ENCODE measurements at places on chromosomes 4 and X. TPM values are rescaled to one million over a fixed set of nuclear protein-coding genes. Genes with fewer than 3 reads are reported as not detected.

GRCh38 chrX:9253211-9253610 lies 211.6 kb upstream of the TBL1X start:
- DNase-seq = no peak
- H3K36me3 ChIP-seq = no peaks in the 10 kb centered on the region
- H3K4me3 ChIP-seq = no peak overlapping the region
- no peak overlapping the region for H3K27ac ChIP-seq

DNA sequence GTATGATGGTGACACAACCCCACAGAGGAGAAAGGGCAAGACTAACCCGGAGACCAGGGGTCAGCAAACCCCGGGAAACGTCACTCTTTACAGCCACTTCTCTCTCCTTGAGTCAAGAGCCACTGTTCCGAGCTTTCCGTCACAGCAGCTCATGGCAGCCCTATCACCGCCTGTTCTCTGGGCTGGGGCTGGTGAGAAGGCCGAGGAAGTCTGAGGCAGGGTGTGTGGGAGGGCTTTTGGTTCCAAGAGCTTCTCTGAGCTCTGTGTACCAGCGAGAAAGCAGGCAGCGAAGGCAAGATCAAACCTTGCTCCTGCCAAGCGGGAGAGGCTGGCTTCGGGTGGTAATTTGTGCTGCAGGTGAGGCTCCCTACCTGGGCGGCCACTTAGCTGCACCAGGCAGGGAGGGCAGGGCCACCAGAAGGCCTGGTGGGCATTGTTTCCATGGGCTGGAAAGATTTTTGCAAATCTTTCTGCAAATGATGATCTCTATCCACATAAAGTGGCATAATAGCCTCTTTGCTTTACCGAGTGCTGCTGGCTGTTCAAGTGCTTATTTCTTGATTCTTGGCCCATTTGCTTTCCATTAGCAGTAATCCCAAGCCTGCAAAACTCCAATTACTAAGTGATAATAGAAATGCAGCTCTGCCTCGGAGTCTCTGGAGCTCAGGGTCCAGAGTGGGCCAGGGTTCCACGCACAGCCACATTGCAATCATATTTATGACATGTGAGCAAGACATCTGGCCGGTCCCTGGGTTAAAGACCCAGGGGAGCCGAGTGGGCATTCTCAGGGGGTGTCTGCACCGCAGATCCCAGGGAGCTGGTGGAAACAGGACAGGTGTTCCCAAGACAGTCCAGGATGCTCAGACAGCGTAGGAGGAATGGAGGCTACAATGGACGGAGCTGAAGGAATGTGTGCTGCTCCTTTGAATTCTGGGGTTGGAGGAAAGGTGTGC lies 41.5 kb downstream of the DCTD start:
- no peak overlapping the region for H3K27ac ChIP-seq
- no peaks in the 10 kb centered on the region for H3K27me3 ChIP-seq
- DNase-seq = no peak
- no peaks in the 10 kb centered on the region for H3K36me3 ChIP-seq
- H3K4me1 ChIP-seq = no peaks in the 10 kb centered on the region

Gene BEND2
- total RNA-seq = not detected

Gene CYTL1
- 11.5 TPM for total RNA-seq

Gene AKAP4
- not detected for total RNA-seq

GRCh38 chr4:40656201-40656863 lies 26.7 kb upstream of the RBM47 start:
- no peaks in the 10 kb centered on the region for H3K27me3 ChIP-seq
- no peaks in the 10 kb centered on the region for H3K36me3 ChIP-seq
- no peaks in the 10 kb centered on the region for H3K4me1 ChIP-seq
- no peak overlapping the region for H3K4me3 ChIP-seq
- H3K27ac ChIP-seq = no peak overlapping the region
- DNase-seq = no peak

GRCh38 chrX:31652650-31653049 lies 580.8 kb upstream of the FTHL17 start:
- H3K4me3 ChIP-seq = no peak overlapping the region
- H3K27ac ChIP-seq = no peak overlapping the region
- DNase-seq = no peak
- H3K36me3 ChIP-seq = no peaks in the 10 kb centered on the region

DNA sequence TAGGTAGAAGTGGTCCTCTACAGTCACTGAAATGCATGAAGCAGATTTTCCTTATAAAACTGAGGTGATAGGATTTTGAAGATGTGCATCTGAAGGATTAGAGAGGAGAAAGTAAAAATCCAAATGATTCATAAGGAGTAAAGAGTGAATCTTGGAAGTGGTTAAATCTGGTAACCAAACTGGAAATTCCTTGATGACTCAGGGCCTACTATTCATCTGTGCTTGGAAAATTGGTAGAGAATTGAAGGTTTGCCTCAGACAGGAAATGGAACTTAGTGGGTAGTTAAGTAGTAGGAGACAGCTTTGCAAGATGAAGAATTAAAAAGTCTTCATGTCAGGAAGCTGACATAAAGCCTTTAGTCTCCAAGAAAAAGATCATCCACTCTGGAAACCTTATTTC lies 368.9 kb upstream of the CTSO start:
- no peak for DNase-seq
- H3K27me3 ChIP-seq = no peaks in the 10 kb centered on the region
- no peaks in the 10 kb centered on the region for H3K36me3 ChIP-seq

- H3K27me3 ChIP-seq = no peaks in the 10 kb centered on the region
- no peaks in the 10 kb centered on the region for H3K4me1 ChIP-seq
- no peaks in the 10 kb centered on the region for H3K36me3 ChIP-seq
- no peak overlapping the region for H3K27ac ChIP-seq
Measured at GRCh38 chrX:153245288-153245731, 66.2 kb downstream of the MAGEA1 start.

GRCh38 chr4:100742045-100742444 lies 224.2 kb upstream of the EMCN start:
- H3K4me1 ChIP-seq = no peaks in the 10 kb centered on the region
- no peaks in the 10 kb centered on the region for H3K36me3 ChIP-seq
- no peak for DNase-seq
- no peaks in the 10 kb centered on the region for H3K27me3 ChIP-seq
- no peak overlapping the region for H3K27ac ChIP-seq
- no peak overlapping the region for H3K4me3 ChIP-seq

Gene TMEM164
- total RNA-seq = 84.6 TPM

DNA sequence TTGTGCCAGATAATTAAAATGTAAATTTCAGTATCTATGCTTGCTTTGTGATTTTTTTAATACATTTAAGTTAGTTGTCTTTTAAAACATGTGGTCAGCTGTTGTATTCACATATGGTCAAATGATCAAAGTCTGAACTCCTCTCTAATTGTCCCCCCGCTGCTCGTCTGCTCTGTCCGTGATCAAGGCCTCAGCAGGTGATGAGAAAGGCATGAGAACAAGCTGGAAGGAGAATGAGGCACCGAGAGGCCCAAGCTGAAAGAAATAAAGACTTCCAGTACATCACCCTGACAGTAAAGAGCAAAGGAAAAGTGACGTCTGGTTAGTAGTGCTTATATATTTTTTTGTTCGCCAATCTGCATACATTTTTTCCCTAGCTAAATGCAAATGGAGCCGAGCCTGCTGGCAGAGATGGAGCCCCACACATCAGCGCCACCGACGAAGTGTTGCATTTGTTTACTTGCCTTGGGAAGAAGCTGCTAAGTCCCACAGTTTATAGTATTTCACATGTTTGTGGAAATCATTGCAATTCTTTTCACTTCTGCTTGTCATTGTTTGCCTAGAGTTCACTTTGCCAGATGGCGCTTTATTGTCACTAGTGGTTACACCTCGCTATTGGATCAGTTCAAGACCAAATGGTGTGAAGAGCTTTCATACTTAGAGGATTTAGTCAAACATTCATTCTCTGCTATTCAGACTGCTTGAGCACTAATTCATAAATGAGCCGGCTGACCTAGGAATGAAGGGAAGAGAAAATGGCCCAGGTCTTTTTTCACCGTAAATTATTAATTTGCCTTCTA lies 181.5 kb downstream of the ZIC3 start:
- no peaks in the 10 kb centered on the region for H3K4me1 ChIP-seq
- H3K27ac ChIP-seq = no peak overlapping the region

- no peaks in the 10 kb centered on the region for H3K36me3 ChIP-seq
- H3K4me1 ChIP-seq = no peaks in the 10 kb centered on the region
- no peak overlapping the region for H3K4me3 ChIP-seq
Measured at GRCh38 chr4:42330002-42330592, 67.2 kb upstream of the SHISA3 start.

- no peak for DNase-seq
- no peak overlapping the region for H3K27ac ChIP-seq
- no peaks in the 10 kb centered on the region for H3K27me3 ChIP-seq
- H3K36me3 ChIP-seq = no peaks in the 10 kb centered on the region
- no peaks in the 10 kb centered on the region for H3K4me1 ChIP-seq
Measured at GRCh38 chrX:70039758-70040157, 10.0 kb downstream of the AWAT2 start.

DNA sequence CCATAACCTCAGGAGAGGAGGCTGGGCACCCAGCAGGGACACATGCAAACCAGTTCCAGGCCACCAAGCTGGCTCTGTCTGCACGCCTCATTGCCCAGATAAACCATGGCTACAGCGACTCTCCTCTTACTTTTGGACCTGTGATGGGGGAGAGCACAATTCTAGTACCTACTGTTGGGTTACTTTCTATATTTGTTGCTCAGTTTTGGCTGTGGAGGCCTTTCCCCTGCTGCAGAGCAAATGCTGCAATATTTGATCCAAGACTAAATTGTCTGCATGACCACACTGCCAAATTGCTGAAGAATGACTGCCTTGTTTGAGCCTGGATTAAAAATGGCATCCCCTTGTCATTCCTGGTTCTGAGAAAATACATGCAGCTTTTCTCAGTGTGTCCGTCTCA lies 253.5 kb downstream of the ARHGAP10 start:
- no peak for DNase-seq
- H3K27ac ChIP-seq = no peak overlapping the region
- no peaks in the 10 kb centered on the region for H3K36me3 ChIP-seq
- no peak overlapping the region for H3K4me3 ChIP-seq
- H3K27me3 ChIP-seq = no peaks in the 10 kb centered on the region

Gene PNCK
- 0.72 TPM for total RNA-seq

Gene KIAA1210
- total RNA-seq = not detected

GRCh38 chr4:184568770-184569169 lies 80.5 kb downstream of the CASP3 start:
- H3K4me3 ChIP-seq = no peak overlapping the region
- DNase-seq = no peak
- no peak overlapping the region for H3K27ac ChIP-seq
- H3K27me3 ChIP-seq = no peaks in the 10 kb centered on the region
- H3K36me3 ChIP-seq = no peaks in the 10 kb centered on the region
- H3K4me1 ChIP-seq = no peaks in the 10 kb centered on the region

GRCh38 chr4:40316782-40317635 lies 18.1 kb upstream of the CHRNA9 start:
- H3K4me1 ChIP-seq = peaks cover 6% of the 10 kb centered on the region
- H3K27me3 ChIP-seq = no peaks in the 10 kb centered on the region
- no peak for DNase-seq

Gene RADX
- 2.4 TPM for total RNA-seq

- no peaks in the 10 kb centered on the region for H3K27me3 ChIP-seq
- no peak for DNase-seq
- no peak overlapping the region for H3K4me3 ChIP-seq
- no peaks in the 10 kb centered on the region for H3K36me3 ChIP-seq
- no peaks in the 10 kb centered on the region for H3K4me1 ChIP-seq
Measured at GRCh38 chr4:154073107-154073822, 284.4 kb upstream of the SFRP2 start.

- no peaks in the 10 kb centered on the region for H3K36me3 ChIP-seq
- H3K27me3 ChIP-seq = no peaks in the 10 kb centered on the region
- no peaks in the 10 kb centered on the region for H3K4me1 ChIP-seq
- no peak overlapping the region for H3K4me3 ChIP-seq
- DNase-seq = no peak
Measured at GRCh38 chrX:149013081-149013480, 492.0 kb downstream of the IDS start.

DNA sequence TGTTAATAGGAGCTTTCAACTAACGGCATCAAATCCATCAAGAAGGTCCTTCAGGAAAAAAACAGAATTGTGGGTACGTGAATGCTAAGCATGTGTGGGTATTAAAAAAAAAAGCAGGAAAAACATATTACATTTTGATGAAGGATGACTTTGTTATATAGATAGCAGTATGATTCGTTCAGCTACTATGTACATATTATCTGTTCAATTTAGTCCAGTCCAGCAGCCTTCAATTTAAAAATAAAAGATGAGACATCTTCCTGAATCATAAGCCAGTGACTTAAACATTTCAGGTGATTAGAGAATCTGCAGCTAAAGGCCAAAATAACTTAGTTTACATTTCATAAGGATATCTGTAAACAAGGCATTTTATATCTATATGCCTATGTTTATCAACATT lies 63.4 kb downstream of the LCORL start:
- H3K4me3 ChIP-seq = no peak overlapping the region
- H3K36me3 ChIP-seq = no peaks in the 10 kb centered on the region
- no peak for DNase-seq
- no peaks in the 10 kb centered on the region for H3K27me3 ChIP-seq
- H3K27ac ChIP-seq = no peak overlapping the region
- no peaks in the 10 kb centered on the region for H3K4me1 ChIP-seq

Gene ATRX
- 83.4 TPM for total RNA-seq

GRCh38 chr4:98784947-98785706 lies 126.7 kb upstream of the TSPAN5 start:
- H3K4me3 ChIP-seq = no peak overlapping the region
- DNase-seq = no peak
- no peak overlapping the region for H3K27ac ChIP-seq
- H3K4me1 ChIP-seq = no peaks in the 10 kb centered on the region
- H3K36me3 ChIP-seq = no peaks in the 10 kb centered on the region

Gene PLS3
- 212 TPM for total RNA-seq

DNA sequence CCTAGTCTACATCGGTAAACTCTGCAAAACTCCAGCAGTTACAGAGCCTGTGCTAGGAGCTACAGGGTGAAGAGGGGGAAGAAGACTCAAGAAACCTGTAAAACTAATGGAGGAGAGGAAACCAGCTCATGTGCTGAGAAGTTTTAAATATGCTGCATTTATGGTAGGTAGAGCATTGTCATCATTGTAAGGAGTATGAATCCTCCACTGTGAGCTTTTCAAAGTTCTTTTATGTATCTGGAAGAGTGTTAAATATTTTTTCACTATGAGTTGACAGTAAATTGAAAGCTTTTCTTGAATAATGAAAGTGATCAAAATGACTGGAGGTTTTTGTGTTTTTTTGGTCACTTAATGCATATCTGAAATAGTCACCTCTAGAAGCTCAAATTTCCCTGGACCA lies 46.2 kb downstream of the SEPTIN11 start:
- no peak for DNase-seq
- no peak overlapping the region for H3K27ac ChIP-seq
- H3K27me3 ChIP-seq = no peaks in the 10 kb centered on the region
- H3K36me3 ChIP-seq = peaks cover 31% of the 10 kb centered on the region

Gene HSFX2
- not detected for total RNA-seq

- DNase-seq = no peak
- H3K27ac ChIP-seq = no peak overlapping the region
- H3K4me3 ChIP-seq = no peak overlapping the region
Measured at GRCh38 chr4:183345261-183345660, 23.0 kb upstream of the CLDN24 start.
